ENCODE measurements at places on chromosomes 2 and 18.

DNA sequence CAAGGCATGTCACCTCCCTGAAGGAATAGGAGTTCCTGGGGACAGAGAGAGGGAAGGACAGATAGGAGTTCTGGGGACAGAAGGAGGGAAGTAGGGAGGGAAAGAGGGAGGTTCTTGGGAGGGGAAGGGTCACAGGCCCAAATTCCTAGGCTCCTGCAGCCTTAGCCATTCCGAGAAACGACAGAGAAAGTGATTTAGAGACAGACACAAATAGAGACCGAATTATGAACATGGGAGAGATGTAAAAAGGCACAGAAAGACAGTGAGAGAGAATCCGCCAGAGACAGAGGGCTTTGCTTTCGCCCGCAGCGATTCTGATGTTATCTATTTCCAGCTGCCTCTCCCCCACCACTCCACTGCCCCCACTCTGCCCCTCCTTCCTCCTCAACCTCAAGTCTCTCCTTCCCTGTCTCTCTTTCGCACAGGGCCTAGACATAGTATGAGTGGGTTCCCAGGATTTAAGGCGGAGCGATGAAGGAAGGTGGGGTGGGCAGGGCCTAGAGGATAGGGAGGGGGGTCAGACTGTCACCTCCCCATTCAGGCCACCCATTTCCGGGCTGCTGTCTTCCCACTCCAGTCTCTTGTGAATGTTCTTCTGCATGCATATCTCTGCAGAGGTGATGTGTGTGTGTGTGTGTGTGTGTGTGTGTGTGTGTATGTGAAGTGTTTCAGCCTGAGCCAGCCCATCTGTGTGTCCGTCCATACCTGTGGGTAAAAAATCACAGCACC, 3.3 kb upstream of the WNT6 start:
- DNase-seq, result no peak

- DNase-seq, result peak; percentile 34
Observed at GRCh38 chr18:77101410-77102258, 30.9 kb downstream of the MBP start.

DNA sequence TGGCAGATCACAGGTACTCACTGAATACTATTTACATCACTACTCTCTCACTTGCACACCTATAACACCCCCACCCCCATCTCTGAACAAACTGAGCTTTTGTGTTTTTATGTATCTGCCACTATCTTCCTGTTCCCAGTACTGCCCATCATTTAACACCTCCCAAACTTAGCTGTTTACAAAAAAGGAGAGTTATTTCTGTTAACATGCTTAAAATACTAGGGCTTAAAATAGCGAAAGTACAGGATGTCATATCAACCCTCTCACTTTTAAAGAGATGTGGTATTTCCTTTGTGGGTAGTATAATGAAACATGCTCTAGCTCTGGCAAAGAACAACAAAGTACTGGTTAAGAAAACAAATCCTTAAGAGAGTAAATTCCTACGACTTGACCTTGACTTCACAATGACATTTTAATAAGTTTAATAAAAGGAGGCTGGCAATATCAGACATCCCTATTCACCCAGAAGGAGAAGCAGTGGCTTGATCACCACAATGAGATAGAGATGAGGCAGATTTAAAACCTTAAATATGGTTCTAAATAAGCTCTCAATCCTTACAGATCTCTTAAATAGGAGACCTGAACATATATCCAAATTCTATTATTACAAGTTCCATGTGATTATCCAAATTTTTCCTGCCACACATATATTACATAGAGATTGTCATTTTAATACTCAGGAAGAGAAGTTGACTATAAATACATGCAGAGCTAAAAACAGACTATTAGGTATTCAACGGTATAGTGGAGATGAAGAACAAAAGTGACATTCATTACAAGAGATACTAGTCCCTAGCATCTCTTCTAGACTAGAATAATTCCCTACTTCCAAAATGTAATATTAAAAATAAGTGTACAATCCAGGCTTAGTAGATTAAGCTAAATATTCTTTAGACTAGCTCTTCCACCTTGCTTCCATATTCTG, 36.9 kb downstream of the TRAK2 start:
- DNase-seq, result no peak

- no peak for DNase-seq
Observed at GRCh38 chr2:242029422-242030225, 160.1 kb downstream of the RTP5 start.

DNA sequence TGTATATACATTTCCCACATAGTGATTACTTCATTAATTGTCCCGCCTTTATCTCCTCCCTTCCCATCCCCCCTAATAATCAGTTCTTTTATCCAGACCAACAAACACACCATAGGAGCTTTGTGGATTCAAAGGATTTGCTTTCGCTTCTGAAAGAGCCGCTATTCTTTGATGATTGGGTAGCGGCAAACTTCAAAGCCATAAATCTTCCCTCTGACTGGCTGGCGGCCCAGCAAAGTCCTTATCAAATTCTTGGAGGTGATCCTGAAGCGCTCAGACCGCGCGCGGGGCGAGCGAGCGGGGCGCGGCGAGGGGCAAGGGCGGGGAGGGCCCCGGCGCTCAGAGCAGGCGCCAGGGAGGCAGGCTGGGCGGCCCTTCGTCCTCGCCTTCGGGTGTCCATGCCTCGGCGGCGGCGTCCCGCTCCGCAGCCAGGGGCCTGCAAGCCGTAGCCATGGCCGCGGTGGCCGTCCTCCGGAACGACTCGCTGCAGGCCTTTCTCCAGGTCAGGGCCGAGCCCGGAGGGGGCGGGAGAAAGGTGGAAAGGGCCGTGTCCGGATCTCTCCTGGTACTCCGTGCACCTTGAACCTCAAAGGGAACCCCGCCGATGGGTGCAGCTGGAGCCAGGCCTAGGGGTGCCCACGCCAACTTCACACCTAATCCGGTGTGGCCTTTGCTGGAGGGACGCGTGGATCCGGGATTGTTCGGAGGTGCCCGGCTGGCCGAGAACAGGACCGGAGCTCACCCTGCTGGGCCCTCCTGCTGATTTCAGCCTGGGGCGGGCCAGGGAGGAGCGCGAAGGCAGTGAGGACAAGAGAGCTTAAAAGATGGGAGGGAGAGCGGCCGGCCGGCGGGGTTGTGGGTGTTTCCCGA, at the start of gene SP5:
Gene SP5 (plus strand): TSS at position 276 of the 870 bp plus-strand sequence. CDS start 176 bp downstream, at position 452.
- no peak for DNase-seq

GRCh38 chr2:104862058-104862941, 8.4 kb downstream of the POU3F3 start:
- no peak for DNase-seq

DNA sequence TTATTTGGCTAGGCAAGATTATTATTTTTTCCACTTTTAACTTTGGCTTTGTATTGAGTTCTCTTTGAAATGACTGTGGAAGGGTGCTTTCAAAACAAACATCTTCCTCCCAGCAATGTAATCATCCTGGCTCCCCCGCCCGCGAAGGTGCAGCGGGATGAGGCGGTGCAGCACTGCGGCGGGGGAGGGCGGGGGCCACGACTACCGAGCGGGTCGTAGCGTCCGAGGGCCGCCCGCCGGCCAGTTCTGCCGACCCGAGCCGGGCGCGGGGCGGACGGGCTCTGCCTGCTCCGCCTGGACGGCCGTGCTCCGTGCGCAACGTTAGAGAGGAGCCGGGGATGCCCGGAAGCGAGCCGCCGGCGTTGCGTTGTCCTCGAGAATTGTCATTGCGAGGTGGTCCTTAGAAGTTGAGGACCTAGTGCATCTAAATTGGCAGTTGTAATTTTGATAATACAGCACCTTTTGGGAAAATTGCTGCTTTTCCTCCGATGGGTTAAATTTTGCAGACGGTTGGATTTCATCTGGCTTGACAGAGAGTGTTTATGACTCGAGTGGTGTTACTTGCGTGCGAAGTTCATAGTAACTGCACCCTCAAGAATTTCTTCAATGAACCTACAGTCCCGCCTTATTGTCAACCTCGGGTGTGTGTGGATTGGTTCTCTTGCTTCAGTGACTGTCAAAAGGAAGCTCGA, 1.1 kb downstream of the EPC2 start:
- DNase-seq, result no peak

GRCh38 chr2:142981069-142981378, 103.6 kb downstream of the KYNU start:
- DNase-seq, result no peak

DNA sequence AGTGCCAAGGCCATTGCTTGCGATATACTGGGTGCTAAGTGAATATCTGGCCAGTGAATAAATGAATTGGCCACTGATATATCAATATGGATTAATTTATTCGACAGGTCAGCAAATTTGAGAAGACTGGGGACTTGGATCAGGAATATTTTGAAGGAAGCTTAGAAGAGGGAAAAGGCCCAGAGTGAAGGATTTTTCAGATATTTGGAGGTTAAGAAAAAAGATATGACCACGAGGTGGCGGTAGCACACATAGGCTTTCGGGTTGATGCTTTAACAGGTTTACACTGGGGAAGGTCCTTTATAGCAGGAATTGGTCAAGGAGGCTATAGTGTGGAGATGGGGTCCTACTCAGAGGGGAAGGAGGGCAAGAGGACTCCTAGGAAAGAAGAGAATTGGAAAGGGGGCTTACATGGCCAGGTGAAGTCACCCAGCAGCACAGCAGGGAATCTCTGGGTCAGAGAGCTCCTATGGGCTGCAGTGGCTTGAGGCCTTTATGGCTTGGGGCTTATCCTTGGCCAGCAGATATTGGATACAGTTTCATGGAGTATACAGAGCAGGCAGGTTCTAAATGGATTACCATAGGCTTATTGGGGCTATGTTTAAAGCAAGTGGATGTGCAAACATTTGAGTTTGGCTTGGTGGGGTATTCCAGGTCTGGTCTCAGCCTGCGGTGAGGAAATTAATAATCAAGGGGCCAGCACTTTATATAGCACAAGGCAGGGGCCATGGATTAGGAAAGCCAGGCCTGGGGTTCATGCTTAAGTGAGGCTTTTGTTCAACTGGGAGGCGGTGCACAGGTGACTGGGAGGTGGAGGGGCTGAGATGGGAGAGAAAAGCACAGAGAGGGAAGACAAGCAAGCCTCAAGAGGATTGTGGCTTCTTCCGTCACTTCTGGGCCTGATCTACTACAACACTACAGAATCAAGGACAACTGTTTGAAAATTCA, 9.7 kb downstream of the IL1RN start:
- no peak for DNase-seq

GRCh38 chr18:39841482-39842365, 2113.3 kb upstream of the PIK3C3 start:
- peak; percentile 67 for DNase-seq

All from C1 segment of cervical spinal cord (tissue), 14 donors.